ENCODE measurements at places on chromosomes 6 and 20.

- DNase-seq = no peak
Observed at GRCh38 chr20:18416486-18416885, 50.3 kb downstream of the DZANK1 start.

- no peak for DNase-seq
Observed at GRCh38 chr6:85458782-85459181, 8.9 kb downstream of the NT5E start.

DNA sequence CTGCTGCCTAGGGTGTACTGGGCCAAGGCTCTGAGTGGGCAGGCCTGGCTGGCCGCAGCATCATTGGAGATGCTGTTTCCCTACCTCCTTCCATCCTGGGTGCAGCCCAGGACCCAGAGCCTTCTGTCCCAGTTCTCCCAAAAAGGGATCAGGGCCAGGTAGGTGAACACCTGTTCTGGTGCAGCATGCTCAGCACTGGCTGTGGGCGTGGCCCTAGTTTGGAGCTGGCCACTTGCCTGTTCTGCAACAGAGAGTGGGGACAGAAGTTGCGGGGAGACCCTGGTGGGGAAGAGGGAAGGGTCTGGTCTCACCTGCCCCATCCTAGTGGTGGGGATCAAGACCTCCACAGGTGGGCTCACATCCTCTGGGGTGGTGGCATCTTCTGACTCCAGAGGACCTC lies 1.4 kb upstream of the ARMC12 start:
- DNase-seq = no peak

DNA sequence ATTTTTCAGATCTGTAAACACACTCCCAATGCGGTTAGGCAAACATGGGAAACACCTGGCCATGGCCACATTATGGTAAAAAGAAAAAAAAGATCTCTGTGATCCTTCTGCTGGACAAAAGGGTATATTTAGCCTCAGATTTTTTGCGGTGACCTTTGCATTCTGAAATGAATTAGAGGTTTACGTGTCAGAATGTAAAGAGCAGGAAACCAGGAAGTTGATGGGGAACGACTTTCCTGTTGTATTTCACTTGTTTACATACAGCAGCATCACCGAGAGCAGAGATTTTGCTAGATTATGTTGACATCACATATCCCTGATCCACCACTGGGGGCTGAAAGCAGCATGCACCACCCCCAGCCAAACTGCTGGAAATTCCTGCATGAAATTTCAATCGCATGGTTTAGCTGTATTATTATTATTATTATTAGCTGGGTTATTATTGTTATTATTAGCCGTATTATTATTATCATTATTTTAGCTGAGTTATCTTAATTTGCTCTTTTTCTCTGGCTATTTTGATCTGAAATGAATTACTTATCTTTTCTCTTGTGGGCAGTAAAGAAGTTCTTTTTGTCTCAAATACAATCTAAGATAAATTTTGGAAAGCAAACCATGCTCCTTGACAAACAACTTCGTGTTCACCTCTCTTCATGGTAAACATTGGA lies 189.4 kb downstream of the ZFP64 start:
- DNase-seq = no peak

- no peak for DNase-seq
Observed at GRCh38 chr6:103872233-103872632, 987.5 kb downstream of the HACE1 start.

Measured in activated CD8-positive, alpha-beta memory T cell treated with anti-CD3 and anti-CD28 coated beads for 24 hours (primary cell).